ENCODE measurements at places on chromosomes 3 and 15.

DNA sequence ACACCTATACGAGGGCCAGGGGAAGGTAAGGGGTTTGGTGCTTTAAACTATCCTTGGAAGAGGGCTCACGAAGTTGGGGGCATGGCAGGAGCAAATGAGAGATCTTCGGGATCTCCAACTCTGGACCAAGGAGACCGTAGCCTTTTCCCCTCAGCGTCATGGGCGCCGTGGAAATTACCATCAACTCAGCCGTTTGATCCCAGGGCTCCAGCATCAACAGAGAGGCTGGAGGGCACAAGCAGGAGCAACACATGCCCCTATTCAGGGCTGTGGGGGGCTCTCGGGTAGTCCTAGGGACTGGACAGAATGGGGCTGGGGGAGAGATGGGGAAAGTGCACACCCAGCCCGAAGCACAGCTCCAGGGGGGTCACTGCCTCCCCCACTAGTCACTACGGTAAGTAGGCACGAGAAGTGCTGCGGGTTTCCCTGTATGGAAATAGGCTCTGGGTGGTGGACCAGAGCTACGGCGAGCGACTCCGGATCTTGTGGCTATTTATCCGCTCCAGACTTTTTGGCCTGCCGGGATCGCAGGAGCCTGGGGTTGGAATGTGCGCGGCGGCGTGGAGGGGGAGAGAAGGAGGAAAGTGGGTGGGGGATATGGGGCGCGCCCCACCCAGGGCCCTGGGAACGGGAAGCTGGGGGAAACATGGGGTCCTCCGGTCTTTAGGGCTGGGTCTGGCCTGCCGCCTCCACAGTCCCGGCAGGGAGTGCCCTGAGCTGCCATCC, 539 bp upstream of the LAMB2 start:
- peak; percentile 87 for DNase-seq
- H3K4me3 ChIP-seq, result peak overlapping the region; percentile 56
- peak overlapping the region; percentile 88 for H3K27ac ChIP-seq
- H3K4me1 ChIP-seq, result peaks cover 18% of the 10 kb centered on the region

- H3K27me3 ChIP-seq, result no peaks in the 10 kb centered on the region
- H3K36me3 ChIP-seq, result no peaks in the 10 kb centered on the region
- no peak for DNase-seq
- H3K4me1 ChIP-seq, result peaks cover 3% of the 10 kb centered on the region
These were observed 49.9 kb upstream of the P2RY1 start for GRCh38 chr3:152785051-152785450.

DNA sequence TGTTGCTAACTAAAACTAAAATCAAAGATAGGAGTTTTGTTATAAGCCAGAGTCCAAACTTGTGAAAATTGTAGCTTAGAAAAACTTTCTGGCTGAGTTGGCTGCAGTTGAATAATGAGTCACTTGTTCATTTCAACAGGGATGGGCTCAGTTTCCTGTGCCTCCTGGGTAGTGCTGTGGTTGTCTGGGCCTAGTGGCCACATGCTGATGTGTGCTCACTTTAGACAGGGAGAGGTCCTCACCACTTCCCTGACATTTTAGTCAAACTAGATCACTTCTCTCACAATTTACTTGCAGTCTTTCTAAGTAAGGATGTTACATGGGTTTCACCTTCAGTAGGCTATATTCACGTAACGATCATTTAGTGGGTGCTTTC, 6.3 kb upstream of the UBE2Q2 start:
- no peak overlapping the region for H3K27ac ChIP-seq
- peak; percentile 10 for DNase-seq
- H3K4me3 ChIP-seq, result no peak overlapping the region
- no peaks in the 10 kb centered on the region for H3K36me3 ChIP-seq
- H3K27me3 ChIP-seq, result 0 out of 2 replicates have a peak, but pooled peaks cover 4% of the 10 kb centered on the region

DNA sequence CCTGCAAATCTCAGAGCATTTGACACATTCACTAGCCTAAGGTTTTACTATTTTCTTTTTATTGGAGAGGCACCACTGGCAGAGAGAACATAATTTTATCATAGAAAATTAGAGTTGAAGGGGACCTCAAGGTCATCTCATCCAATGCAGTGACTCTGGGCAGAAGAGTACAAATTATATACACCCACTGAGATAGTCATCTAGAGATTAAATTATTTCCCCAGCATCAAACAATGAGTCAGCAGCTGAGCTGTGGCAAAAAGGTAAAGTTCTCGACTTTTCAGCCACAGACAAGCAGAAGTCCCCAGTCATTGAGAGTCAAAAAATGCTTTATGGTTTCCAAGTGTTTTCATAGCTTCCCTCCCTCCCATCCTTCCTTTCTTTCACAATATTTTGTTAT, 39.3 kb upstream of the SEMA6D start:
- no peaks in the 10 kb centered on the region for H3K27me3 ChIP-seq
- no peaks in the 10 kb centered on the region for H3K36me3 ChIP-seq
- no peak overlapping the region for H3K27ac ChIP-seq
- no peak for DNase-seq
- H3K4me3 ChIP-seq, result no peak overlapping the region

DNA sequence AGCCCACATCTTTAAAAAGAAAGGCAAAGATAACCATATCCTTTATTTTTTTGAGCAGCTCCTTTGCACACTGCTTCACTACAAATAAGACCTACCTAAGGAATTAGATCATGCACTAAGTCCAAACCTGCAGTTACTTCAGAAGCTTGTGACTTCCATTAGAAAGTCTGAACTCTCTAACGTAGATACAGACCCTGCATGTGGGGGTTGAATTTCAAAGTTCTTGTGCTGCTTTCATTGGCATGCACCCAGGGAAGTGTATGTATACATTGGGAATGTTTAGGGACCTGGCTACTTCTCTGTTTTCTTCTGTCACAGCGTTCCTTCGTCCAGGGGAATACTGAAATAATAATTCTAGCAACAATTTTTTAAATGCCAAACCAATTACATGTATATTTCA, 185.2 kb upstream of the IL12A start:
- H3K27ac ChIP-seq, result no peak overlapping the region
- peaks cover 27% of the 10 kb centered on the region for H3K4me1 ChIP-seq
- DNase-seq, result no peak
- no peak overlapping the region for H3K4me3 ChIP-seq
- H3K36me3 ChIP-seq, result peaks cover 16% of the 10 kb centered on the region

- H3K27ac ChIP-seq, result no peak overlapping the region
- no peaks in the 10 kb centered on the region for H3K4me1 ChIP-seq
- no peak overlapping the region for H3K4me3 ChIP-seq
- no peaks in the 10 kb centered on the region for H3K27me3 ChIP-seq
- no peak for DNase-seq
These were observed 25.7 kb downstream of the PRKCD start for GRCh38 chr3:53186726-53187125.

GRCh38 chr15:78220713-78221112, 13.7 kb downstream of the ACSBG1 start:
- H3K27ac ChIP-seq, result no peak overlapping the region
- H3K4me3 ChIP-seq, result no peak overlapping the region
- no peaks in the 10 kb centered on the region for H3K36me3 ChIP-seq
- no peaks in the 10 kb centered on the region for H3K27me3 ChIP-seq

GRCh38 chr15:80007532-80007931, 36.5 kb upstream of the BCL2A1 start:
- no peak for DNase-seq
- no peaks in the 10 kb centered on the region for H3K27me3 ChIP-seq
- no peak overlapping the region for H3K27ac ChIP-seq
- H3K36me3 ChIP-seq, result no peaks in the 10 kb centered on the region
- peaks cover 21% of the 10 kb centered on the region for H3K4me1 ChIP-seq
- H3K4me3 ChIP-seq, result no peak overlapping the region

DNA sequence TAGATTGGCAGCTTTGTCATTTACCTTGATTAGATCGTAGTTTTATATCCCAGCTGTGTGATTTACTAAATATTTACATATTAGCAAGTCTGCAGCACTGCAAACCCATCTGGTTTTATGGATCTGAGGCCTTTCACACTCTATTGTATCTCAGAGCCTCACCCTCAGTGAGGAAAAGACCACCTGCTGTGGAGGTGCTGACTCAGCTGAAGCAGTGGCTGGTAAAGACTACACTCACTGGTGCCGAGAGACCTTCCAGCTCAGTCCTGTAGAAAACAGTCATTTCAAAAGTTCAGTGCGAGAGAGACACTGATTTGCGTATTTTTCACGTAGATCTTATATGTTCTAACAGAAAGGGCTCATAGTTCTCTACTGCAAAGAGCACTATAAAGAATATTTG, 307.8 kb upstream of the TPM1 start:
- no peaks in the 10 kb centered on the region for H3K27me3 ChIP-seq
- peaks cover 9% of the 10 kb centered on the region for H3K36me3 ChIP-seq
- peaks cover 12% of the 10 kb centered on the region for H3K4me1 ChIP-seq
- DNase-seq, result no peak
- no peak overlapping the region for H3K27ac ChIP-seq
- no peak overlapping the region for H3K4me3 ChIP-seq

DNA sequence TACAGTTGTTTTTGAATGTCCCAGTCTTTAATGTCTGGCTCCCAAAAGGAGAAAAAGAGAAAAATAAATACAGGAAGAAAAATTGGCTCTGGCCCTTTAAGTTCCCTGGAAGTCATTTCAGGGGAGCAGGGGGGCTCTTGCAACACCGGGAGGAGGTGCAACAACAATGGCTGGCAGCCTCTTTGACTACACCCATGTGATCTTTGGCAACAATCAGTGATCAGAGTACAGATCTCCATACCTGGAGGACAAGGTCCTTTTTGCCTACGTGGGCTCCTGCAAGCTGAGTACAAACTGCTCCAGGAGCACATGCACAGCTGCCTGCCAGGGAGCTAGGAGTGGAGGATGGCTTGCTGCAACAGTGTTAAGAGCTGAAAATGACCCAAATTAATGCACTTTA, 63.9 kb downstream of the GLCE start:
- no peak overlapping the region for H3K27ac ChIP-seq
- H3K4me1 ChIP-seq, result no peaks in the 10 kb centered on the region
- no peaks in the 10 kb centered on the region for H3K27me3 ChIP-seq
- H3K4me3 ChIP-seq, result no peak overlapping the region
- H3K36me3 ChIP-seq, result 0 out of 2 replicates have a peak, but pooled peaks cover 2% of the 10 kb centered on the region
- DNase-seq, result no peak

- no peak overlapping the region for H3K27ac ChIP-seq
- H3K36me3 ChIP-seq, result no peaks in the 10 kb centered on the region
- peaks cover 3% of the 10 kb centered on the region for H3K27me3 ChIP-seq
These were observed 13.4 kb downstream of the SCAMP5 start for GRCh38 chr15:75008629-75009326.

GRCh38 chr3:99458013-99458412, 180.4 kb upstream of the COL8A1 start:
- DNase-seq, result no peak
- H3K4me1 ChIP-seq, result no peaks in the 10 kb centered on the region
- H3K36me3 ChIP-seq, result no peaks in the 10 kb centered on the region
- H3K4me3 ChIP-seq, result no peak overlapping the region

DNA sequence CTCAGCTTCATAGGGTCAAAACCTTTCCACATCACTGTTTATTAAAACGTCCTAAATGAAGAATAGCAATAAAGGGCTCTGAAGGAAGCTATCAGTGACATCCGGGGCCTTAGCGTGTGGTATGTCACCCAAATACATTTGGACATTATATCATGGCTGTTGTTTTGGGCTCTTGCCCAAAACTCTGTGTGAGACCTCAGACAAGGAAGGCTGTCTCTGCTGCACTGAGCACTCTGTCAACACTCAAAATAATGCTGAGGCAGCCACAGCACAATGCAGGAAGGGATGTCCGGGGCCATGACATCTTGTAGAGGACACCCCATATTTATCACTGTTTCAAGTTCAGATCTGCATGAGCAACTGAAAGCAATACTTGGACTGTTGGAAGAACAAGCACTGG, 293.8 kb upstream of the WNT5A start:
- H3K27ac ChIP-seq, result no peak overlapping the region
- no peaks in the 10 kb centered on the region for H3K27me3 ChIP-seq
- no peaks in the 10 kb centered on the region for H3K36me3 ChIP-seq
- H3K4me3 ChIP-seq, result no peak overlapping the region

- no peak for DNase-seq
- H3K4me3 ChIP-seq, result no peak overlapping the region
- H3K4me1 ChIP-seq, result no peaks in the 10 kb centered on the region
- H3K27ac ChIP-seq, result no peak overlapping the region
- H3K27me3 ChIP-seq, result peaks cover 3% of the 10 kb centered on the region
These were observed 93.7 kb downstream of the NPTN start for GRCh38 chr15:73539212-73540128.

DNA sequence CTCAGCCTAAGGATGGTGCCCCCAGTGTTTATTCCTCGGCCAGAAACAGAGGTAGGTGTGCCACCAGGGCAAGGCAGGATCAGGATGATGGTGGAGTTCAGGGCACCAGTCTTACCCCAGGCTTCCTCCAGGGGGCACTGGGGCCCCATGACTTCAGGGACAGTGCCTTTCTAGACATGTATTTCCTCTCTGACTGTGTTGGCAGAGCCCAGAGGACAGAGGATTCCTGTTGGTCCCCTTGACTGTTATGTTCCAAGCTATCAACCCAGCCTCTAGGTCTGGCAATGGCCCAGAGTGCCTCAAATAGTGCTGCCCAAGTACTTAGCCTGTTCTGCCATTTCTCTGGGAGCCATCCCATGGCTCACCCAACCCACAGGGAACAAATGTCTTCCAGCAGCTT, 2.8 kb downstream of the HEMK1 start:
- peaks cover 21% of the 10 kb centered on the region for H3K4me1 ChIP-seq
- DNase-seq, result peak; percentile 36
- no peak overlapping the region for H3K27ac ChIP-seq

DNA sequence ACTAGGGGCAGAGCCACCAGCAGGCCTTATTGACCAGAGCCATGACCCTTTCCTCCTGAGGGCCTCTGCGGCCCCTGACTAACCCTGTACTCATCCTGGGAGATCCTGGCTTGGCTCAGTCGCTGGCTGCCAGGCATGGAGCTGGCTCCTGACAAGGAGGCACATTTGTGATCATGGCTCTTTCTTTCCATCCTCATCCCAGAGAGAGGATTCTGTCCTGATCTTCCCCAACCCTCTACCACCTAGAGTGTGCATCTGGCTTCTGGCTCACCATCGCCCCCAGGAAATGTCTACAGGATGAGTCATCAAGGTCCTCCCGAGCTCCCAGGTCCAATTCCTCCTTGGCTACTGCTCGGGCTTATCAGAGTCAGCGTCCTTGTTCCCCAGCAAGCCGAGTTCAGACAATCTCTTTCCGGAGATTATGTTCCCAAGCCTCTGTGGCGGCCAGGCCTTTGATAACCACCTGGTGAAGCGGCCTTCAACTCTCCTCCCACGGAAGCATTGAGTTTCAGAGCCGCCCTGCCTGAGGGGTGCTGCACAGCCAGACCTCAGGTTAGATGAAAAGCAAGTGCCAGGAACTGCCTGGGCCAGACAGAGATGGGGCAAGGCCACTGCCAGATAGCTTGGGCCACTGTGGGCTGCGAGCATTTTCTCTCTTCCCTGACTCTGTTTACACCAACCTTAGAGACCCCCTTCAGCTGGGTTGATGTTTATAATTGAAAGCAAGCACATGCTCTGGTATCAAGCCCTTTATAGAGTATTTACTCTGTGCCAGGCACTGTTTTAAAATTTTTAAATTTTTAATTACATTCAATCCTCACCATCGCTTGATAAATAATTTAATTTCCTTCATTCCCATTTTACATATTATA, 44.3 kb upstream of the MRPS22 start:
- H3K4me1 ChIP-seq, result peaks cover 75% of the 10 kb centered on the region
- no peaks in the 10 kb centered on the region for H3K36me3 ChIP-seq
- H3K27ac ChIP-seq, result peak overlapping the region; percentile 95
- H3K4me3 ChIP-seq, result no peak overlapping the region

- no peaks in the 10 kb centered on the region for H3K4me1 ChIP-seq
- H3K4me3 ChIP-seq, result no peak overlapping the region
- DNase-seq, result no peak
These were observed 75.5 kb upstream of the TRA2B start for GRCh38 chr3:186013312-186013711.
